ENCODE measurements at places on chromosomes 6 and 20.

GRCh38 chr20:19918965-19919329, 98.2 kb upstream of the NAA20 start:
- DNase-seq, result no peak

DNA sequence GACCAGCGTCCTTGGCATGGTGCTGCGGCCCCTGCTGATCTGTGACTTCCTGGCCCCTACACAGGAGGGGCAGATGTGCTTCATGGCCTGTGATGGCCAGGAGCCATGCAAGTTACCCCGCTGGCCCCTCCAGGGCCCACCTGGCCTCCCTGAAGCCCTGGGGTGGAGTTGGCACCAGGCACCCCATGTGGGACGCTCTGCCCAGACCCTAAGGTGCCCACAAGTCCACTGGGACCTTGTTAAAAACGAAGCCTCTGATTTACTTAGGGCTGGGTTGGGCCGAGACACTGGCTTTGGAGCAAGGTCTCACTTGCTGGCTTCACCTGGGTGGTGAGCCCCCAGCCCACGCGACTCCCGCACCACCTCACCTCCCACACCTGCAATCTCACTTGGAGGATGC, 139.0 kb downstream of the PHACTR3 start:
- DNase-seq, result no peak

- no peak for DNase-seq
Measured at GRCh38 chr20:50272724-50273446, 82.3 kb downstream of the CEBPB start.

- no peak for DNase-seq
Measured at GRCh38 chr6:52904562-52905279, 4.8 kb downstream of the GSTA3 start.

DNA sequence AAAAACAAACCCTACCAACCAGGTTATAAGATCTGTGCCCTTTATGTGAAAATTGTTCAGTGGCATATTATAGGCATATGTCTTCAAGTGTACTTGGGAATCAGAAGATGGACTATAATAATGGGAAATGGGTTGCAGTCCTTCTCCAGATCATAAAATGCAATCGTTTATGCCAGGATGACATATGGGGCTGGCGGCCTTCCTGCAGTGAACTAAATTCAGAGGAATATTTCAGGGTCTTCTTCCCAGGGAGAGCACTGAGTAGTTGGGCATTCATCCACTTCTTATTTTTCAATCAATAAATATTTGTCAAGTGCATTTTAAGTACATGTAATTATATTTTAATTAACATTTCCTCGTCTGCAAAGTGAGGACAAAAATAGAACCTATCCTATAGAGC, 176.2 kb upstream of the CNR1 start:
- DNase-seq, result no peak

- no peak for DNase-seq
Measured at GRCh38 chr6:169847901-169848311, 96.5 kb downstream of the ERMARD start.

DNA sequence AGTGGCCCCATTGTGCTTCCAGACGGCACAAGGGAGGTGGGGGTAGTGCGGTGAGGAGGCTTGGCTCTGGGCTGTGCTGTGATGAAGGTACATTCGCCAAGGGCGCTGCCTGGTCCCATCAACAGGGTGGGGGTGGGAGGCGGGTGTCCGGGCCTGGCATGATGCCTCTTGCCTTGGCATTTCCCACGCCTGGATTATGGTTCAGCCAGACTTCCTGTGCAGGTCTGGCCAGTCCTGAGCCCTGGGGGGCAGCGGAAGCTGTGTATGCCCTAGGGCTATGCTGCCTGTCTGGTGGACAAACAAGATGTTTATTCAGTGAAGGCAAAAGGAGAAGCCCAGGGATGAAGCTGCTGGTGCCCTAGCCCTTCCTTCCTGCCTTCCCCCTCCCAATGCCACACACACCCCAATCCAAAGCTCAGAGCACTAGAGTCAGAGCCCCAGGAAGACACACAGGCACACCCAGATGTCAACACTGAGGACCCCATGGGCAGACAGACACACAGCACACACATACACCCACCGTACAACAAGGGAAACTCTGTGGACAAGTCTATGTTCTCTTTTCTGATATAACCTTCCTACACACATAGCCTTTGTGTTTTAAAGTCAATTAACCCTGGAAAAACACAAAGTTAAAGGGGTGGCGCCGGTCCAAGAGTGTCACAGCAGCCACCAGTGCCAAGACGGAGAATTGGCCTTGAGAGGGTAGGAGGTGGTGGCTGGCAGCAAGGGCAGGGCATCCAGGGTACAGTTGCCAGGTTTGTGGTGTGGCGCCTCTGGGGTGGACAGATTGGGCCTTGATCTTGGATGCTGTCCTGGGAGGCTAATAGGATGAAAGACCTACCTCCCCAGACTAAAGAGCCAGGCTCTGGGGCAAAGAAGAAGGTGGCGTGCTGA, 54.7 kb upstream of the SAYSD1 start:
- DNase-seq, result no peak

DNA sequence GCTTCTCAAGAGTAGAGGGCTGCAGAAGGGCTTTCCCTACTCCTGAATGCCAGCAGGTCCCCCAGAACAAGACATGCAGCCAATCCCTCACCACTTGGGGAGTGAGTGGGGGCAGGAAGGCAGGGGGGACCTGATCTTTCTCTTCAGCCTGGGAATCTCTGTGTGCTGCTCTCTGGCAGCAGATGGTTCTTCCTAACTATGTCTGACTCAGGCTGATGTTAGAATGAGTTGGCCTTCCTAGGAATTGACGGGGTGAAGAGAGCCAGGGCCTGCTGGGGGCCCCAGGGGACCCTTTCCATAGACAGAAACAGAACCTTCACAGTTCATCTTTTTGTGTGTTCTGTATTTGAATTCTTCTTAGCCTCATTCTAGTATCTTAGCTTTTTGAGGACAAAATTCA, 29.0 kb upstream of the TCP11 start:
- no peak for DNase-seq

DNA sequence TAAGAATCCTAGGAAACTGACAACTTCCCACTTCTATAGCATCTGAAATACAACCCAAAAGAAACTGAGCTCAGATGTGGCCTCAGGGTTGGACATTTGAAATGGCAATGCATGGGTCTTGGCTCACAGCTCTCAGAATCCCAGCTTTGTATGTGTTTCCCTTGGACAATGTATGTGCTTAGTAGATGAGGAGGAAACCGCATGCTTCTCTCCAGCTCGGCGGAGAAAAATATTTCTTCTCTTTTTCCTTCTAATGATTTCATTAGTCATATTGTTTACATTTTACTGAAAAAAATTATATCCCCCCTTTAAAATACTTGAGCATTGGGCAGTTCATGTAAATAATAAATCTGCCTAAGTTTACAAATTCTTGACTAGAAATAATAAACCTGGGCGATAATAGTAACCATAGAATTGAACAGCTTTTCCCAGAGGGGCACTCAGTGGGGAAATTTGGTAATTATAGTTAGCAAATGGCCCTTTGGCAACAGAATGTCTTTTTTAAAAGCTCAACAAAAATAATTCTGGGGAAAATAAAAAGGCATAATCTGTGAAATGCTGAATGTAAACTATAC, 55.3 kb downstream of the PFDN4 start:
- DNase-seq, result no peak

GRCh38 chr20:47146686-47147085, 209.8 kb downstream of the ZMYND8 start:
- no peak for DNase-seq
